Caki2 (cell line): ENCODE measurements at places on chromosomes 7 and 10.

DNA sequence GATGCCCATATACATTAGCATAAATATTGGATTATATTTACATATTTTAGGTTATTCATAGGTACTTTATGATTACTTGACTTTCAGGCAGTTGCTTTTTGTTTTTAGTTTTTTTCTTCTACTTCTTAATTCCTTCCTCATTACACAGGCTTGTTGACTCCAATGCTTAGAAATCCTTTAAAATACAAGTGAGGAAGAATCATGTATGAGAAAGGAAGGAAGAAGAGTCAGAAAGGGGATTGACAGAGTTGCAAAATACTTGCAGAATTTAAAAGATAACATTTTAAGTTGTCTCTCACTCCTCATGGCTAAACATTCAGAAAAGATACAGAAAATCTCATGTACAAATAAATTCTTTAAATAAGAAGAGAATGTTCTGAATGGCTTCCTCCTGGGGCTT lies 61.9 kb downstream of the ATXN7L1 start:
- no peak for DNase-seq

DNA sequence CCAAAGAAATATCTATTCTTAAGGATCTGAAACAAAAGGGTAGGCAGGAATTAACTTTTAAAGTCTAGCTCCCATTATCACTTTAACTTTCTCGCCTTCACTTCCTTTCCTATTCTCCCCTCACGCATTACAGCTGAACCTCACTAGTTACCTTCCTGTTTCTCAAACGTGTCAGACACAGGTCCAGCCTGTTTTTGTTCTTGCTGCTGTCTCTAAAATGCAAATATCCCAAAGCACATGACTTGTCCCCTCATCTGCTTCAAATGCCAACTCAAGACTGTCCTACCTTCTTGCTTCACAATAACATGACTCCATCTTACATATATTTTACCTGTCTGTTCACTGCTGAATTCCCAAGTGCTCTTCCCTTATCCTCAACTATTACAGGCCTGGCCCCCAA lies 17.6 kb downstream of the ZDHHC6 start:
- DNase-seq: no peak

DNA sequence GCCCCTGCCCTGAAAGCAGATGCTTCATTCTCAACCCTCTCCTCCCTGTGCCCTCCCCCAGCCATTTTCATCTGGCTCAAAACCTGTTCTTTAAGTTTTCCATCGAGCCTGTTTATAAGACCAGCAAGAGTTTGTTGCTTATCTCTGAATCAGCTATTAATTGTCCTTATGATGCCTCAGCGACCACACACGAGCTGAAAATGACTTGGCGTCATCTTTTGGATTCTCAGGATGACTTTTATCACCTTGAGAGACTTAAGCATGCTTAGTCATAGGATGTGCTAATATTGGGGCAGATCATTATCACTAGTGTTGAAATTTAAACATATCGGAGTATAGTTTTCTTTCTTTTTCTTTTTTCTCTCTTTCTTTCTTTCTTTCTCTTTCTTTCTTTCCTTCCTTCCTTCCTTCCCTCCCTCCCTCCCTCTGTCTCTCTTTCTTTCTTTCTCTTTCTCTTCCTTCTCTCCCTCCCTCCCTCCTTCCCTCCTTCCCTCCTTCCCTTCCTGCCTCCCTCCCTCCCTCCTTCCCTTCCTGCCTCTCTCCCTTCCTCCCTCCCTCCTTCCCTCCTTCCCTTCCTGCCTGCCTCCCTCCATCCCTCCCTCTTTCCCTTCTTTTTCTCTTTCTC lies 184.5 kb downstream of the PHTF2 start:
- no peak for DNase-seq

GRCh38 chr10:80066809-80067208 lies 11.7 kb upstream of the TMEM254 start:
- DNase-seq: no peak

- DNase-seq: no peak
Observed at GRCh38 chr7:148290538-148290937, 300.0 kb upstream of the C7orf33 start.

DNA sequence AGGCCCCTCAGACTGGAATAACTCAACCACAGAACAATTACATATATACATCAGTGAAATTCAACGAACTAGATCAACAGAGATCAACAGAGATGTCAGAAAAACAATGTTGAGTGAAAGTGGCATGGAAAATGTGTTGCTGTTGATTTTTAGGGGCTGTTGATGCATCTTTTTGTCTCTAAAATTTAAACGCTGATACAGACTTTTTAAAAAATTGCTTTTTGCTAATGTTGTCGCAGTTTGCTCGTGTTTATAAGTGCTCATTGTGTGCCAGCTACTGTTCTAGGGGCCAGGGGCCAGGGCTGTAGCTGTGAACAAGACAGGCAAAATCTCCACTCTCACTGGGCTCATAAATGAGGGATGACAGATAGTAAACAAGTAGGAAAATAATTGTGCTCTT lies 18.3 kb downstream of the TMEM248 start:
- DNase-seq: no peak

- DNase-seq: peak; percentile 73
Observed at GRCh38 chr7:66167773-66168387, 37.3 kb upstream of the TPST1 start.

DNA sequence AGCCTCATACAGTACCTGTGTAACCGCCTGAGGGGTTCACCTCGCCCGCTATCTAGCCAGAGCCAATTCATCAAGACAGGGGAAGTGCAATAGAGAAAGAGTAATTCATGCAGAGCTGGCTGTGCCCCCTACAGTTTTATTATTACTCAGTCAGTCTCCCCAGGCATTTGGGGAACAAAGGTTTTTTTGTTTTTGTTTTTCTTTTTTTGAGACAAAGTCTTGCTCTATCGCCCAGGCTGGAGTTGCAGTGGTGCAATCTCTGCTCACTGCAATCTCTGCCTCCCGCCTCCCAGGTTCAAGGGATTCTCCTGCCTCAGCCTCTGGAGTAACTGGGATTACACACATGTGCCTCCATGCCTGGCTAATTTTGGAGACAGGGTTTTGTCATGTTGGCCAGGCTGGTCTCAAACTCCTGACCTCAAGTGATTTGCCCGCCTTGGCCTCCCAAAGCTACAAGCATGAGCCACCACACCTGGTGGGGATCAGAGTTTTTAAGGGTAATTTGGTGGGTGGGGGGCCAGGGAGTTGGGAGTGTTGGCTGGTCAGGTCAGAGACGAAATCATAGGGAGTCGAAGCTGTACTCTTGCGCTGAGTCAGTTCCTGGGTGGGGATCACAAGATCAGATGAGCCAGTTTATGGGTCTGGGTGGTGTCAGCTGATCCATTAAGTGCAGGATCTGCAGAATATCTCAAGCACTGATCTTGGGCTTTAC lies 116.5 kb downstream of the MARCHF5 start:
- DNase-seq: no peak

GRCh38 chr7:2499719-2500430 lies 19.7 kb upstream of the LFNG start:
- no peak for DNase-seq

DNA sequence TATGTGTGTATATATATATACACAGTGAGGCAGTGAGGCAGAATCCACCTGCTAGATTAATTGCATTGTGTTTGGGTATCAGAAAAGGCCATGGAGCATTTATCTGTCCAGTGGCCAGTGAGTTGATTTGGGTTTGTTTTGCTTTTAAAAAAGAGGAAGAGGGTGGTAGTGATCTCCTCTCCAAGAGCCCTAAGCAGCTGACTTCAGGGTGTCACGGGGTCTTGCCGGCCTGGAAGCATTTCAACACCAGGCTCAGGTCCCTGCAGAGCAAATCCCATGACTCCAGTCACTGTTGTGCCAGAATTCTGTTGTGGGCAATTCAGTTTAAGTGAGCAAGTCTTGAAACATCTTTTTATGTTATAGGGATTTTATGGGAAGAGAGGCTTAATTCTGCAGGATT lies 30.6 kb upstream of the GPNMB start:
- no peak for DNase-seq

DNA sequence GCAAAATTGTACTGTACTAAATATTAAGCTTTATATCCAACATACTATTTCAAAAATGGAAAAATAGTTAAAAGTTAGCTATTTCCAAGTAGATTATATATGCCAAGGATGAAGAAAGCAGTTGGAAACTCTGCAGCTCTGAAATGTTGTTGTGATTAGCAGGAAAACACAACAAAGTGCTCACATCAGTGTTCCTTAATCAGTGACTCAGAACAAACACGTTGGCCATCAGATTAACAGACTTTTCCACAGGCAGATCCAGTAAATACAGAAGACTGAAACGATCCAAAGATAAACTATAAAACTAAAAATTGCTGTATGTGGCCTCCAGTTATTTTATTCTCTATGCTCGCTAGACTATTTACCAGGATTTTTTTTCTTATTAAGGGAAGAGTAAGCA lies 99.6 kb upstream of the SEMA3D start:
- no peak for DNase-seq

DNA sequence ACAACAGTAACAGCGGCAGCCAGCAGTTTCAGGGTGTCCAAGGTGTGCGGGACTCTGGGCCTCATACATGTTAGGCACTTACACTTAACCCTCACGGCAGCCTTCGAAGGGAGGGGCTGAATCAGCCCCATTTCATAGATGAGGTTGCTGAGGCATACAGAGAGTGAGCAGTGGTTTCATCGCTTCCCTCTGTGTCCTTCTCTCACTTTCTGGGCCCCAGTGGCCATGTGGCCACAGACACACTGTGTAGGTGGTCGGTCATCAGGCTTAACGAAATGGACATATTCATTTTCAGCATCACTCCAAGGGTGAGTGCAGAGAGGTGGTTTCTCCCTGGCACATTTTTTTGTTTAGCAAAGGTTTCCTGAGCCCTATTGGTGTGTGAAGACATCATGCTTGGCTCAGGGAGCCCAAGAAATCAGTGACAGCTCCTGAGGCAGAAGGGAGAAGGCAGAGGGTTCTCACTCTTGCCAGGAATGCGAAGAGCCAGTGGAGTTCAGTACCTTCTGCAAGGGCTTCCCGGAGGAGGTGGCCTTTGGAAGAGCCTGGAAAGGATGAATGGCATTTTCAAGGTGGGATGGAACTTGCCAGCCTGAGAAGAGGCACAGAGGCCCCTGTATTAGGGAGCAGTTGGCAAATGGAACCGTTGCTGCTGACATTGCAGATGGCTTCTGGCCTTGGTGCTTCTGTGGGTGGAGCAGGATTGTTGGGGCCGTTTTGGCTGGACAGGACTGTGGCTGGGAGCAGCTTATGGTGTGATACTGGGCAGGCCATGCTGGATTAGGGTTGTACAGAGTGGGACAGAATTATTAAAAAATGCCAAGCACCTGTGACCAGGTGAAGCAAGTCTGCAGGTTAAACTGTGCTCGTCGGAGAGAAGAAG lies 61.7 kb upstream of the PPIF start:
- DNase-seq: no peak

DNA sequence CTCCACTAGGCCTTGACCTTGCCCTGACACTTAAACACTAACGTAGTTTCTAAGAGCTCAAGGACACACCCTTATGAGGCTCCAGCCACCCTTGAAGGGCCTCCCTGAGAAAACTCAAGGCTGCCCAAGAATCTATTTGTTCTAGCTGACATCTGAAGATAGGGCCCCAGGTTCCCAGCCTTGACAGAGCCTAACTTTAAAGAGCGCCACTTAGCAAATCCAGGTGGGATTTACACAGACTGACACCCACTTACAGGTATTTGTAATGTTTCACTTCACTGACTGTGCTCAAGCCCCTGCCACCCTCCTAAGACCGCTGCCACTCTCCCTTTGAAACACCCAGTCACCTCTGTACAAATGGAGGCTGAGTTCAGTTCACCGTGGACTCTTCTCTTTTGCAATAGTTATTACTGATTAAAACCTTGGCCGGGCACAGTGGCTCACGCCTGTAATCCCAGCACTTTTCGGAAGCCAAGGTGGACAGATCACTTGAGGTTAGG lies 90.4 kb downstream of the SVOPL start:
- no peak for DNase-seq

DNA sequence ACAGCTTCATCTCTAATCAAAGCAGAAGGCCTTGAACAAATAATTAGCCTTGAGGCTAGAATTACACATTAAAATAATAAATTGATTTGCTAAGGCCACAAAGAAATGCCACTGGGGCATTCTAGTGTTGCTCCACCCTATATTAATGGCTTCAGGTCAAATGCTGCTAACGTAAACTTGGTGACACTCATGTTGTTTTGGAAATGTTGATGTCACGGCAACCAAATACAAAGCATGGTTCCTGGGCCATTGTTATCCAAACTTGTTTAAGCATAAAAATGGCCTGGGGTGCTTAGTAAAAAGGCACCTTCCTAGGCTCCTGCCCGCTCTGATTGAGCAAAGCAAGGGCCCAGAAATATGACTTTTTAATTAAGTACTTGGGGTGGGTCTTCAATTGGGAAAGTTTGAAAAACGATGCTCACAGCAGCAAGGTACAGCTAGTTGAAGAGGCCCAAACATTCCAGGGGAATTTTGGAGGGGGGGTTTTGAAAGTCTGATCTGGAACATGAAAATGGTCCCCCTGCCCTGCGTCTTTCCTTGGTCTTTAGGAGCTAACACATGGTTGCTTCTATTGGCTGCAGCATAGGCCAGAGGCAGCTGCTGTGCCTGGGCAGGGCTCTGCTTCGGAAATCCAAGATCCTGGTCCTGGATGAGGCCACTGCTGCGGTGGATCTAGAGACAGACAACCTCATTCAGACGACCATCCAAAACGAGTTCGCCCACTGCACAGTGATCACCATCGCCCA lies 67.8 kb downstream of the ABCC2 start:
- no peak for DNase-seq

GRCh38 chr7:45626441-45627430 lies 52.6 kb downstream of the ADCY1 start:
- DNase-seq: no peak

- no peak for DNase-seq
Observed at GRCh38 chr10:78942091-78942501, 126.7 kb upstream of the ZMIZ1 start.

GRCh38 chr10:5274795-5275194 lies 78.2 kb downstream of the AKR1C4 start:
- no peak for DNase-seq

- DNase-seq: peak; percentile 51
Observed at GRCh38 chr7:151168003-151168786, 701 bp upstream of the GBX1 start.

DNA sequence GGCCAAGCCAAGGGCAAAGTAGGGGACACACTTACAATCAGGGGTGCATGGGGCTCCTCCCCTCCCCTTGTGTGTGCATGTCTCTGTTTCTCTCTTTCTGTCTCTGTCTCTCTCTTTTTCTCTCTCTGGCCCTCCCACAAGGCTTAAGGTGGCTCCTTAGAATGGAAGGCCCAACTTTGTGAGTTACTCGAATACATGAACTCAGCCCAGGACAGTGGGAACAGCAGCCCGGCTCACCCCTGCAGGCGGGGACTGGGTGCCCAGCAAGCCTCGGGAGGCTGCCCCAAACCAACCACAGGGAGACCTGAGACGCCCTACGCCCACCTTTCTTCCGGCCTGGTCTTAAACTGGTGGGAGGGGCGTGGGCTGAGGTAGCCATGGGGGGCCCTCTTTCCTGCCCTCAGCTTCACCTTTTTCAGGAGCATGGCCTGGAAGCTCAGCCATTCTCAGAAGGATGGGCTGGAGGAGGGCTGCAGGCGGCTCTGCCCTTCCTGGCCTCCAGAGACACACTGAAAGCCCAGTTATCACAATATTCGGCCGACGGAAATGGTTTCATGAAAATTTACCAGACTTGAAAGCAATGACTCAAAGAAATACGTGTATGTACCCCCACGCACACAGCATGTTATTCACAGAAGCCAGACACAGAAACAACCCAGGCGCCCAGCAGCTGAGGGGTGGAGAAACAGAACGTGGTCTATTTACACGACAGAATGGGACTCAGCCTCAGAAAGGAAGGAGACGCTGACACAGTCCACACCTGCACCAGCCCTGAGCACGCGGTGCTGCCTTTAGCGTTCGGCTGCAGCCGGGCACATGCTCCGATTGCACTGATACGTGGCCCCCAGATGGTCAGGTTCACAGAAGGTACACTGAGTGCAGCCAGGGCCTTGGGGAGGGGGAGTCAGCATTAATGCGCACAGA lies 229.5 kb downstream of the PTPRN2 start:
- DNase-seq: no peak
